ENCODE measurements at places on chromosomes 1 and 21. TPM values are rescaled to one million over a fixed set of nuclear protein-coding genes. Genes with fewer than 3 reads are reported as not detected.
A peak's percentile ranks its signal among the peaks of the same experiment; 100 is the strongest.

TMEM269 gene
- under 0.01 TPM for total RNA-seq

MAP3K7CL gene
- total RNA-seq = 8.5 TPM

CELA2B gene
- not detected for total RNA-seq

C8B gene
- total RNA-seq = not detected

LCE1A gene
- not detected for total RNA-seq

DNA sequence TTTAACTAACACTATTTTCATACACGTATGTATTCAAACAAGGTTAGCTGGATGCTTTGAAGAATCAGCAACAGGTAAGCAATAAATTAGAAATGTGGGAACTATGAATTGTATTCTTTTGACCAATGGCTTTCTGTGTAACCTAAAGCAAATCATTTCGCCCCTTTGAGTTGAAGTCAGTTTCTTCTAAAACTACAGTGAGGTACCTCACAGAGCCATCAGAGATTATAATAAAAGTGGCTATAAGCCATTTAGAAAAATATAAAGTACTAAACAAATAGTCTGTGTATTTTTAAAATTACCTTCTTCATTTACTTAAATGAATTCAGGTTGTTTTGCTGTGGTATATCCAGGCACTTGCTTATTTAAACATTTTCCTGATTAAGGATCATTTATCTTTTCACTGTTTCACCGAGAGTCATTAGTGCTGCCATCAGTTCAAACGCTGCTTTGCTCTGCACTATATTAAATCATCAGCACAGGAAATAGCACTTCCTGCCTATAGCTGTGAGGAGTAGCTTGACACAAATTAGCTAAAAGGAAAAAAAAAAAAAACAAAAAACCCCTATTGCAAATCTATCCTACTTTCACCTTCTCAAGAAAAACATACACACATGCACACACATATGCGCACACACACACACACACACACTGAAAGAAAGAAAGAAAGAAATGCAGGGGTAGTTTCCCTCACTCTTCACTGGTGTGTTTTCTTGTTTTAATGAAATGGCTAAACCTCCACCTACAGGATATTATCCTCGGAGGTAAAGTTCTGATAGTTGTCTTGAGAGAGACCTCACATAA is 39.8 kb upstream of the C1orf105 start:
- DNase-seq = no peak

- DNase-seq = no peak
Measured at GRCh38 chr1:12166834-12167492, at the start of gene TNFRSF1B. TSS of gene TNFRSF1B (plus strand) at chr1:12166991. CDS start at chr1:12167092, 101 bp downstream.

- DNase-seq = peak; percentile 14
Measured at GRCh38 chr1:53341961-53342707, 14.3 kb upstream of the LRP8 start.

GRCh38 chr21:40255518-40256444 is 388.5 kb downstream of the PCP4 start:
- DNase-seq = no peak

DNA sequence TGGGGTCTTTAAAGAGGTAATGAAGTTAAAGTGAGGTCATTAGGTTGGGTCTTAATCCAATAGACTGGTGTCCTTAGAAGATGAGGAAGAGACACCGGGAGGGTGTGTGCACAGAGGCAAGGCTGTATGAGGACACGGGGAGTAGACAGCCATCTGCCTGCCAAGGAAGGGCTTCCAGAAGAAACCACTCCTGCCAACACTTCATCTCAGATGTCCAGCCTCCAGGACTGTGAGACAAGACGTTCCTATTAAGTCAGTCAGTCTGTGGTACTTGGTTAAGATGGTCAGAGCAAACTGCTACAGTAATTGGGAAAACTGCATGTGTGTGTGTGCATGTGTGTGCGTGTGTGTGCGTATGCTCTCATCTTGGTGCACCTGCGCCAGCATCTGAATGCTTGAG is 77.1 kb downstream of the RYR2 start:
- no peak for DNase-seq

DNA sequence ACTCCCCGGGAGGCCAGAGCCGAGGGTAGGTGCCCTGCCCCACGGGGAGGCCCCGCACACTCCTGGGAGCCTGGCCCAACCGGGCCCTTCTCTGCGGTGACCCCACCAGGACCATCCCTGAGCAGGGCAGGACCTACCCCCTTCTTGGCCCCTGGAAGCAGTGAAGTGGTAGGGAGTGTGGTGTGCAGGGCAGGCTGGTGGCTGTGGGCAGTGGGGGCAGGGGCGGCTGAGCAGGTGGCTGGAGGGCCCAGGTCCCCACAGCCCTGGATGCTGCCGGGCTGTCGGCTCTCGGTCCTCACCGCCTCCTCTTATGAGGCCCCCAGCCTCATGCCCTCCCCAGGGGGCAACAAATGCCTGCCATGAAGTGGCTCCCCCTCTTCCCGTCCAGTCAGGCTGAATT is 19.5 kb downstream of the PLCH2 start:
- DNase-seq = no peak

DNA sequence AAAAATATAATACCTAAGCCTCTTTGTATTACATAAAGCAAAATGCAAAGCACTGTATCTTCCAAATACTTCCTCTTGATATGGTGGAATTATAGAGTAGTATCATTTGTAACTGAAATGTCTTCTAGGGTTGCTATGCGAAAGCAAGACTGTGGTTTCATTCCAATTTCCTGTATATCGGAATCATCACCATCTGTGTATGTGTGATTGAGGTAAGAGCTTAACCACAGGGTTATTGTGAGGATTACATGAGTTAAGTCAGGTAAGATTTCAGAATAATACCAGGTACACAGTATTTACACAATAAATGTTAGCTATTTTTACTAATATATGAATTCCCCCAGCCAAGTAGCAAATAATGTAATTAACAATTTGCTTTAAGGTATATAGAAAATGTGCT is 24.7 kb downstream of the CD53 start:
- DNase-seq = no peak

DNA sequence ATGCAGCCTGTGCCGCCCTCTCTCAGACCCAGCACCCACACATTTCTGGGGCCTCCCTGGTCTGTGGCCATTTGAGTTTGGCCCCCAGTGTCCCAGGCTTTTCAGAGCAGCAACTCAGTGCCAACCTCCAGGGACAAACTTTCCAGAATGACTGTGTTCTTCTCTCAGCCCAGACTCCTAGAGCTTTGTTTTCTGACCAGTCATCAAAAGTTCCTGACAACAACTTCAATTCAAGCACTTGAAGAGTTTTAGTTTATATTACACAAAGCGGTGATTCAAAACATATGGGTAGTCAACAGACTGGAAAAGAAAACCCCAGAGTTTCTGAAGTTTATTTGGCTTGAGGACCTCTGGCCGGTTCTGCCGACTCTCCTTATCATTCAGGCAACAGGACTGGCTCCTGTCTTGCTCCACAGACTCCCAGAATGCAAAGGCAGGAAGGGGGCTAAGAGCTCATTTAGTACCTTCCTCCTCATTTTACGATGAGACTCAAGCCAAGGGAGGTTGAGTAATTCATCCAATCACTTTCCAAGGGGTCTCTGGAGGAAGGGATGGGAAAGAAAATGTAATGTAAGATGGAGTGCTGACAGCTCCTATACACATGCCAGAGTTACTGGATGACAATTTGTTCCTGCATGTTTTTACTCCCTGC is 27.0 kb upstream of the TIAM1 start:
- no peak for DNase-seq
